Cardiac muscle cell (in vitro differentiated cells and primary cell): ENCODE measurements at places on chromosomes 16 and 17. TPM values are rescaled to one million over a fixed set of nuclear protein-coding genes. Genes with fewer than 3 reads are reported as not detected.

GAST gene
- not detected in 2 replicates for polyA plus RNA-seq

ITGB4 gene
- polyA plus RNA-seq: 0.40 and 1.6 TPM in 2 replicates

RANBP10 gene
- polyA plus RNA-seq: 13.4 and 13.6 TPM in 2 replicates

CCL3 gene
- polyA plus RNA-seq: not detected in 2 replicates

PRCD gene
- polyA plus RNA-seq: 13.3 and 14.4 TPM in 2 replicates

CCR7 gene
- polyA plus RNA-seq: 0.57 TPM in 1 of 2 replicates, not detected in the other

DOC2A gene
- 3.3 and 6.9 TPM in 2 replicates for polyA plus RNA-seq
